Right ventricle myocardium inferior (tissue), 1 donor: ENCODE measurements at places on chromosomes 3 and 15. TPM values are rescaled to one million over a fixed set of nuclear protein-coding genes. Genes with fewer than 3 reads are reported as not detected.

DNA sequence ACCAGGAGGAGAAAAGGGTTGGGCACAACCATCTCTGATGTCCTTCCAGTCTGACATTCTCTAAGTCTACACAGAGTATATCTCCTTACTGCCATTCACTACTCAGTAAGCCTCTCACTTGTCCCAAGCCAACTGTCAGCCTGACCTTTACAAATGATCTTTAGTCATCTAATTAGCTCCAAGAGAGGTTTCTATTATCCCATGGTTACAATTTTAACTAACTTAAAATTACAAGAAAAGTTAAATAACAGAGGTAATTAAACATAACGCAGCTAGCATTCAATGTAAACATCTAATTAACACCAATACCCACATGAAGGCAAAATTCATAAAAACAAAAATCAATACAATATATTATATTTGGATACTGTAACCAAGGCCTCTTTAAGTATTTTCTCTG, 126.9 kb downstream of the LSAMP start:
- DNase-seq, result no peak

Gene HCN4
- 21.4 TPM for total RNA-seq

Gene ARGFX
- not detected for total RNA-seq

Gene ZBTB38
- total RNA-seq, result 102 TPM

Gene ECE2
- not detected for total RNA-seq

Gene TM6SF1
- total RNA-seq, result 5.0 TPM

Gene HIGD2B
- not detected for total RNA-seq

Gene MYL3
- total RNA-seq, result 11,437 TPM

Gene NANOGP8
- not detected for total RNA-seq

DNA sequence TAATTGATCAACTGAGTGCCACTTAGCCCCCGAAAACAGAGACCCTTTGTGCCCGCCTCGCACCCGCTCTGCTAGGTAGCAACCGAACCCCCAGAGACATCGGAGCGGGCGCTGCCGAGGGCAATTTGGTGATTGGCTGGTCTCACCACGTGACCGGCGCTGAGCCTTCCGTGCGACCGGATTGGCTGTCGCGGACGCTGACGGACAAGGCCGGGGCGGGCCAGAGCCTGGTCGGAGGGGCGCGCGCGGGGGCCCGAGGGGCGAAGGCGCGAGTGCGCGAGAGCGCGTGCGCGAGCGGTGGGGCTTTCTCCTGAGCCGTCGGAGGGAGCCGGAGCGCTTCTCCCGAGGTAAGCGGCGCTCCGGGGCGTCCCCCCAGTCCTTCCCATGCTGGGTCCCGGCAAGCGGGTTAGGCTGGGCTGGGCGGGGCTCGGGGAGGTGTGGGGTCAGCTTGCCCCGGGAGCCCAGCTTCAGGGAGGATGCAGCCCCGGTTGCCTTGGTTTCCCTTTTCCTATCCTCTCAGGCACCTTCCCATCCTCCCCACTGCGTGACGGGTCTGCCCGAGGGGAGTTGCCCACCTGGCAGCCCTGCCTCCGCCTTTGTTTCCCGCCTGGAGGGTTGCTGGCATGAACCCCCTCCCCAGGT, at the start of gene TMEM108:
TMEM108 (plus strand) TSS at position 303 of the 642 bp plus-strand sequence.
- peak; percentile 88 for DNase-seq

Gene NUP210
- 3.5 TPM for total RNA-seq

DNA sequence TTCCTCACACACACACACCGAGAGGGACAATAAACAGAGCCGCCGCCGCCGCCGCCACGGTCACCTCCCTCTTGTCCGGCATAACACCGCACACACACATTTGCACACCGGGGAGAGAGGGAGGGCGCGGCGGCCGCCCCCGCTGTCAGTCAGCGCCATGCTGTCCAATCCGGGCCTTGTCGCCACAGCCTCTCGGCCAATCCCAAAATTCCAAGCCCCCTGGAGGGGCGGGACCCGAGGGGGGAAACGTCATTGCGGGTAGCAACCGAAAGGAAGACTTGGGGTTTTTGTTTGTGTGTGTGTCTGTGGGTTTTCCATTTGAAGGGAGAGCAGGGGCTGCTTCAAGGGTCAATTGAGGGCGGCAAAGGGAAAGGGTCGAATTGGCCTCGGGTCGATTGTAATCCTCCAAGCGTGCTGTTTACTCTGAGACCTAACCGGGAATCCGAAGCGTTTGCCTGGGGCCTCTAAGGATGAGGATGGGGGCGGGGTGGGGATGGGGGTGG, at the start of gene TOP2B:
TOP2B (minus strand) TSS at position 96 of the 503 bp plus-strand sequence. CDS start 610 bp downstream, outside the sequence.
- DNase-seq, result peak; percentile 97

DNA sequence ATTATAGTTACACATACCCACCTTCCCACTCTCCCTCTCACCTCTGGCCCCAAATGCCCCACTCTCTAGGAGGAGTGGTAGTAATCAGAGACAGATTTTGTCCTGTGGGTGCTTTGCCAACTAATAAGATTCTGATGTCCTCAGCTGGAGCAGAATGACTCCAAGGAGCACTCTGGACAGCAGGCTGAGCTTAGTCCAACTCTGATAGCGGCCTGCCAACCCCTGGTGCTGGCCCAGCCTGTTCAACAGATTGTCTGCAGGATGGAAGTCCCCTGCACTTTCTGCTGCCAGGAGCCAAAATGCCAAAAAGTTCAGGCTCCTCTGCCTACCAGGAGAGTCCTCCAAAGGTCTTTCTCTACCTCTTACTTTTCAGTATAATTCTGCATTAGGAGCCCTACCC, 160.5 kb upstream of the UMPS start:
- DNase-seq, result no peak

Gene COL7A1
- total RNA-seq, result 14.9 TPM

DNA sequence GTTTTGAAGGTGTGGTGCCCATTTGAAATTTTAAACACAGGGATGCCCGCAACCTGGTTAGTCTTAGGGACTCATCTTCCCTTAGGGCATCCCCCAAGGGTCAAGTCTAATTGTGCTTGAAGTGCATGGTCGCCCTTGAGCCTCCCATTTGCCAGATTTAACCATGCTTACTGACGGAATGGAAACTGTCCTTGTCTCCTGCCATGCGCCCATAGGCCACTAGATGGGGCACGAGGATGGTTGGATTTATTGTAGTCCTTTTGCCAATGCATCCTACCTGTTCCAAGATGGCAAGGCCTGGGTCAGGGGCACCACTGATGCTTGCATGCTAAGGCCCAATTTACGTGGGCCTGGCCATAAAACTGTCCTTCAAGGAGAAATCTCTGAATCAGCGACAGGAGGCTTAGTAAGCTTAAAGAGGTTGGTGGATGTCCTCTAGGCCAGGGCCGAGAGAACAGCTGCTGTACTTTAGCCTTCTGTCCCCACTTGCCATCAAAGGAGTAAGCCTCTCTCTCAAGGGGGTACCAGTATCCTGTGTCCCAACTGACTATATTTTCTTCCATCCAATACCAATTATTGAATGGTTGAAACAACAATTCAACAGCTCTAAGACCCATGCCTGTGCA, 355.4 kb downstream of the OTOL1 start:
- peak; percentile 65 for DNase-seq

Gene PARP15
- 0.51 TPM for total RNA-seq

- no peak for DNase-seq
Measured at GRCh38 chr3:128281056-128281455, 127.8 kb downstream of the EEFSEC start.

Gene TRH
- not detected for total RNA-seq

Gene EXOSC7
- 23.1 TPM for total RNA-seq

Gene CCDC33
- not detected for total RNA-seq

DNA sequence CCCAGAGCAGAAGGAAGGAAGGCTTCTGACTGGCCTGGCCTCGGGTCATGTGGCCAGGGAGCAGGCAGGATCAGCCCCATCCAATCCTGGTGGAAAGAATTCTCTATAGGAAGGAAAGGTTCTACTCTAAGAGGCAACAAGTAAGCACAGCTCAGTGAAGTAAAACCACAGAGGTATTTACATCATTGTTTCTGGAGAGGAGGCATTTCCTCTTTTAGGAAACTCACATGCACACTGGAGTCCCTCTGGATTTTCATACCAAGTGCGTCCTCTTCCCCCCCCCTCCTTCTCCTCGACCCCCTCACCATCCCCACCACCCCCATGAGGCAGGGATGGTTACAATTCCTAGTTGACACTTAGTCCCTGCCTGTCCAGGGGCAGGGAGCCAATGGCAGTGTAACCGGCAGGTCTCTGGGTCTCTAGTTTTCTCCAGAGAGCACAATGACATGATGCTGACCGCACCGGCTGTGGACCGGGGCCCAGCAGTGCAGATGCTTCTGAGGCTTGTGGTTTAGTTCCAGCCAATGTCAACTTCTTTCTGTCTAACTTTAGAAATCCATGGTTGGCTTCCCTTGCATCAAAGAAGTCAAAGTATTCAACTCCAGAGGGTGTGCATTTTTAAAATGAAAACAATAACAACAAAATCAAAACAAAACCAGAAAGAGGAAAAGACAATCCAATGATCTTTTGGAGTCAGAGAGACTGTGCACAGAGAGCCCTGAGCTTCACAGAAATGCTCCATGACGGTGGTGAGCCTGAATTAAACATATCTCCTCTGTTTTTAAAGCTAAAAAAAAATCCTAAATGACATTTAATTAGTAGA, 230.3 kb upstream of the TLE3 start:
- DNase-seq, result no peak

Gene CDHR4
- not detected for total RNA-seq

DNA sequence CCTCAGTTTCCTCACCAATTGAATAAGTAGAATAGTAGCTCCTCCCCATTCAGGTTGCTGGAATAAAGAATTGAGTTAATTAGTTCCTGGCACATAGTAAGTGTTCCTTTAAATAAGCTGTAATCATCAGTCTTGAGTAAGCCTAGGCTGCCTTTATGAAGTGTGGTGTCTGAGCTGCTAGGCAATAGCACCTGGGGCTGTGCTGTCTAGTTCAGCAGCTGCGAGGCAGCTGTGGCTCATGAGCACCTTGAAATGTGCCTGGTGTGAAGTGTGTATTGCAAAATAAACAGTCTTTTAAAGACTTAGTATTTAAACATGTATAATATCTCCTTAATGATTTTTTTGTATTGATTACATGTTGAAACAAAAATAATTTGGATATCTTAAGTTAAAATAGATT, 77.6 kb downstream of the TOP2B start:
- no peak for DNase-seq

Gene PLA2G4E
- 0.05 TPM for total RNA-seq

GRCh38 chr3:138609898-138610266, 1.3 kb downstream of the FAIM start:
- DNase-seq, result no peak

DNA sequence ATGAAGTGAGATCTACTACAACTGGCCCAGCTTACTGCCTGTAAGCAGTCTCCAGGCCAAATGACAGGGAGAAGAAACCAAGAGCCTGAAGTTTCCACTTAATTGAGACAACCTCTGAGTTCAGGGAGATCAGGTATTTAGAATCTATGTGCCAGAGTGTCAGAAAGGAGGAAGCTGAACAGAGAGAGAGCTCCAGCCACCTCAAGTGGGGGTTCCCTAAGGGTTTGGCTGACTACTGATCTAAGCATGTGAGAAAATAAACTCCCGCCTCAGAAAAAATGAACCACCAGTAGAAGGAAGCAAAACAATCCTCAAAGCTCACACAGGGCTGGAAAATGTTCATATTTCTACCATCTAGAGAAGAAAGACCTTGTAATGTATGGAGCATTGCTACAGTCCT, 25.0 kb downstream of the ADAM10 start:
- no peak for DNase-seq

- no peak for DNase-seq
Measured at GRCh38 chr15:73283366-73283962, 85.3 kb downstream of the HCN4 start.

DNA sequence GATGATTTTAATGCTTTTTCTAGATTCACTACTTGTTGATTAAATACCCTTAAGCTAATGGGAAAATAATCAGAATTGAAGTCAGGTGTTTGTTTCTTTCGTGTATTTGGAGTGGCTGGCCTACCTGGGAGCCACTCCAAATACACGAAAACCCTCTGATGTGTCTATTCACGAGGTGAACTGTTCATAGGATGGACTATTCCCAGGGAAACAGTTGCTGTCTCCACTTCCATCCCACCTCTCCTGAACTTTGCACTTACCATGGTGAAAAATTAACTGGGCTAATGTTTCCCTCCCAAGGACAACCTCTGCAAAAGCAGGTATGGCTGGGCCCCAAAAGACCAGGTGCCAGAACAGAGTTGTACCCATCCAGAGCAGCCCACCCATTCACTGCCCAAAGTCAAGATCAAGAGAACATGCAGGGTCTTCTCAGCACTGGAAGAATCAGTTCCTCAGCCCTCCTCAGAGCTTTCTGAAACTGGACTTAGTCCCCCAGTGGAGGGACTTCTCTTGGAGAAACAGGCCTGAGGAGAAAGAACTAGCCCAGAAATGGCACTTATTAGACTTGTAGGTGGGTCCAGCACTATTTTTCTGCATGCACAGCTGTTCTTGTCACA, 2.9 kb upstream of the SMAD3 start:
- no peak for DNase-seq

DNA sequence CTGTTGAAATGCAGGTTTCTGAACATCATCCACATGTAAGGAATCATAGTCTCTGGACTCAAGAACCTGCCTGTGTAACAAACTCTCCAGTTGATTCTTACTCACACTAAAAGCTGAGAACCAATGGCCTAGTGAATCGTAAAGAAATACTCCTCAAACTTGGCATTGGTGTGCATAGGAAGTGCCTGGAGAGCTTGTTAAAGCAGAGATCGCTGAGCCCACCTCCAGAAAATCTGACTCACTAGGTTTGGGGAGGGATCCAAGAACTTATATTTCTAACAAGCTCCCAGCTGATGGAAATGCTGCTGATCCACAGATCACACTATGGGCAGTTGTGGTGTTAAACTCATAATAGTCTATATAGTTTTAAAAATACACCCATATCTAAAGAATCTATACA, 55.8 kb upstream of the LMCD1 start:
- no peak for DNase-seq

- no peak for DNase-seq
Measured at GRCh38 chr3:155847993-155848392, 6.2 kb downstream of the SLC33A1 start.

DNA sequence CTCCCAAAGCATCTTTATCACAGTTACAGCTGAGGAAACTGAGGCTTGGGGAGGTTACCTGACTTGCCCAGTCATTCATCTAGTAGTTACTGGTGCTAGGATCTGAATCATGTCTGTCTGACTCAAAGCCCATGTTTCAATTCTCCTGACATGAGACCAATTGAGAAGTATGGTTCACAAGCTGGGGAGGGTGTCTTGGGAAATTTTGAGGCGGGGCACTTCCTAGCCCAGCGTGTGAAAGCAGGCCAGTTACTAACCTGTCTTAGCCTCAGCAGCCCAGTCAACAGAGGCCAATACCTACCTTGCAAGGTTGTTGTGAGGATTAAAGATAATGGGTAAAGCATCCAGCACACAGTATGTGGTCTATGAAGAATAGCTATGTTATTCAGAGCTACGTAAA, 37.0 kb downstream of the CLDN18 start:
- DNase-seq, result no peak

GRCh38 chr3:13223574-13224237, 150.5 kb upstream of the IQSEC1 start:
- DNase-seq, result peak; percentile 81

GRCh38 chr3:124483915-124484470, 246.3 kb upstream of the UMPS start:
- no peak for DNase-seq

- DNase-seq, result no peak
Measured at GRCh38 chr15:100738614-100739013, 136.2 kb downstream of the ASB7 start.

Gene TBC1D23
- total RNA-seq, result 35.4 TPM

GRCh38 chr3:122691195-122691594, 10.6 kb downstream of the PARP14 start:
- DNase-seq, result no peak

Gene GP5
- total RNA-seq, result not detected

Gene APEH
- 99.5 TPM for total RNA-seq
